ENCODE measurements at places on chromosomes 4 and X.

- no peak for DNase-seq
Measured at GRCh38 chrX:21972721-21973120, 32.2 kb downstream of the SMS start.

DNA sequence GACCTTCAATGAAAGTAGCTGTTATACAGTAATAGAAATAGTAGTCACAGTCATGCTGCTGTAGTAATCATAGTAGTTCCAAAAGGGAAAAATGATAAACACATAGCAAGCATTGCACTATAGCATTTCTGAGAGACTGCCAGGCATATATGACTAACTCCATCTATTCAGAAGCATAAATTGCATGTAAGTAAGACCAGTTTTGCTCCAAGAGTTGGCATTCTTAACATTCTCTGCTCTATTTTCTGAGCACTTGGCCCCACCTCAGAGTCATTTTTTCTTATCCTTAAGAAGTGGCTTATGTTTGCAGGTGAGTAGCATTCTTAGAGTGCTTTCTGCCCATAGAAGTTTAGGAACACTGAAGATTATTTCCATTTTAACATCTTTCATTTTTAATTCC, 490.3 kb upstream of the TECRL start:
- no peak for DNase-seq

DNA sequence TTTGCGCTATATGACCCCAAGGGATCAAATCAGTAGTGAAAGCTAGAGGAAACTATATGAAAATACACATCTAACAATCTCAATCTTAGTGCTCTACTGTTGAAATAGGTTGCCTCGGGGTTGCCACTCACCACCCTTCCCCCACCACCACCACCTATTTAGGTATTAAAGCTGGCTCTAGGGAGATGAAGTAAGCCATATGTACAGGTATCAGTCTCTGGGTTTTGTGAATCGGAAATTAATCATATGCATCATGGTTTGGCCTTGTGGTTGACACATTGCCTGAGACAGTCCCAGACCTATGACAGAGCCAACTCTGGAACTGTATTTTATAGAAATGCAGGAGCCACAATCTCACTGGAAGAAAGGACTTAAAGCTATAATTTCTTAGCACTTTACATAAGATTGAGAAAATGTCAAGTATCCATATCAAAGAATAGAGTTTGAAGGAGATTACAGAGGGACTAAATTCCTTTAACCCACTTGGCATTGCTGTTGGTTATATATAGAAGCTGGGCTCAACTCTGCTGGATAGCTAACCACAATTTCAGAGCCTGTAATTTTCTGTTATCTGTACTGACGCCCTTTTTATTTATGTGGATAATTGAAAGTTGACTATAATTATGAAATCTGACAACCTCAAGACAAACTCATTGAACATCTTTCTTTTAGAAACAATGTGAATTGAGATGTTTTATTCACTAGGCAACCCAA, 26.7 kb upstream of the BMP2K start:
- no peak for DNase-seq

DNA sequence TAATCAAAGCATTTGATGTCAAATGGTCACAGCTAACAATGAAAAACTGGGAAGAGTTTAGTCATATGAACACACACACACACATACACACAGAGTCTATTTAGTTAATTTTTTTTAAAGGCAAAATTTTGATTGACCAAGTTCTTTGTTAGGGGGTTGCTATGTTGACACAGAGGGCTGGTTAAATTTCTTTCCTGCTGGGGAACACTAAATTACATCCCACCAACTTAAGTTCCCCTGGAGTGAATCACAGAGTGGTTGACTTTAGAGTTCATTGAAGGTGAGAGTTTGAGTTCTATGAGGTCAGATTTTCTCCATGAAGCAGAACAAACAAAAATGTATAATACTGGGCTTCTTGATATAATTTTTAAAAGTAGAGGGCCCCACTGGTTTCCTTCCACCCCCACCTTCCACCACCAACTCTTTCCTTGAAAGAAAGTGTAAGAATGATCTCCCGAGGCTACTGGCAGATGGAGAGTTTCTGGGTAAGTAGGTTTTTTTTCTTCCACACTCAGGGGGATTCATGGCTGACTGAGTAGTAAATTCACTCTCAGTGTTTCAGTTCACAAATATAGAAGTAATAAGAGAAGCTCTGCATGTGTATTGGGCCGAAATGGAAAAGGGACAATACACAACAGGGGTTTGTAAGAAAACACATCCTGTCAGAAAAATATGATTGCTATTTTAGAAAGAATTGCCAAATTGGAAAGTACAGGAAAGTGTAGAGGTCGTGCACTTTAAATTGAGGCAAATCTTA, 917.0 kb upstream of the LCORL start:
- no peak for DNase-seq

DNA sequence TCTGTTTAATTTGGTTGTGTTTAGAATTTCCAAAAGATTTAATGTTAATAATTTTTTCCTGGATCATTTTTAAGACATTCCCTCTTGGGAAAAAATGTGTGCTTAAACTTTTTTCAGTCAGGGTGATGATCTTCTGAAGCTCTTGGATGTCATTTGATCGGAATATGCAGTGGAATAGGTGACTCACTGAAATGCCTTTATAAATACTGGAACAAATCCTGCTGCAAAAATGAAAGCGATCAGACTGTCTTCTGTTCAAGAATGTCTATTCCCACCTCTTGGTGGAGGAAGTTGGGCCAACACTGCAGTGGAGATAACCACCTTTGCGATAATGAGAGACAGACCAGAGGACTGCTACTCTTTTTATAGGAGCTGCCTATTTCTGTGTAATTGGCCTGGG, 46.7 kb downstream of the LARP1B start:
- no peak for DNase-seq
